ENCODE measurements at places on chromosomes 6 and 20.

GRCh38 chr20:52824494-52825216 lies 147.5 kb upstream of the TSHZ2 start:
- no peak for DNase-seq

GRCh38 chr6:148566664-148567350 lies 180.0 kb upstream of the UST start:
- DNase-seq: no peak

- no peak for DNase-seq
Observed at GRCh38 chr6:168615837-168616236, 174.9 kb downstream of the SMOC2 start.

- DNase-seq: no peak
Observed at GRCh38 chr6:54053881-54054391, 57.3 kb upstream of the MLIP start.

GRCh38 chr20:12687476-12687875 lies 321.3 kb upstream of the SPTLC3 start:
- no peak for DNase-seq

- no peak for DNase-seq
Observed at GRCh38 chr20:20791664-20792568, 79.5 kb upstream of the RALGAPA2 start.

DNA sequence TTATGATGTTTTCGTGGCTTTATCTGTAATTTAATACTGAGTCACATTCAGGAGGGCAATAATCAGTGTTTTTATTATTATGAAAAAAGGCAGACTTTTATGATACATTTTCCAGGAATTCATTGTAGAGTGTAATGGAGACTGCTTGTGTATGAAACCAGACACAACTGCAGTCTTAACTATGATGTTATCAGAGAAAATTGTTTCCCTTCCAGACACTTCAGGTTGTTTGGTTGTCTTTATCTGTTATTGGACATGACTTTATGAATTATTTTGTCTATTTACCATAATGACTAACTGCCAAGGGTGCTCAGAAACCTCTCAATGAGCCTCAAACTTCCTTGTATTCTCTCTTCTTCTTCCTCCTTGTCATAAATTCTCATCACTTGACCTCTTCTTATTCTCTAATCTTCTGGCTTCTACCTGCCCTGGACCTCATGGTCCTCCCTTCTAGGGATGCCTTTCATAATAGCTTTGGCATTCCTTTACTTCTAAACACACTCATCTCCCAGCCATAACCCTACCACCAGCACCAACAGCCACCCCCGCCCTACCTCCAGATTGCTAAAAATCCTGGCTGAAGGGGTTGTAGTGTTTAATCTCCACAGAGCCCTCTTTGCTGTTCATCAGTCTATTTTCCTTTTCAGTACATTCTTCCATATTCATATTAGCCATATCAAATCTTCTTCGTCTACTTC lies 492.5 kb downstream of the CDKAL1 start:
- DNase-seq: no peak

- no peak for DNase-seq
Observed at GRCh38 chr6:41037107-41037900, 1.7 kb downstream of the UNC5CL start.

DNA sequence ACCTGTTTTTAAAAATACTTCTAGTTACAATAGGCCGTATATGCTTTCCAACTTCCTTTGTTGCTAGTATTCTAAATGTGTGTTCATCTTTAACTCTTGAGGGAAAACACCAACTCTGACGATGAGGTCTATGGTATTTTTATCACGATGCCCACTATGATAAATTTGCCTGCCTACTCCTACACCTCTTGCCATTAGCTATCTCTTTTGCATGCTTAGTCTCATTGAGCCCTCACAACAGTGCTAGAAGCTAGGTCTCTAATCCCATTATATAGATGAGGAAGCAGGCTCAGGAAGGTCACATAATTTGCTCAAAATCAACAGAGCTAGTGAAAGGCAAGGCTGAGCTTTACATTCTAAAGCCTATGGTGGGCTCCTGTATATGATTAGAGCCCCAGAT lies 13.2 kb downstream of the AAR2 start:
- no peak for DNase-seq

GRCh38 chr20:59223182-59223601 lies 59.6 kb downstream of the ZNF831 start:
- peak; percentile 26 for DNase-seq

All from hematopoietic multipotent progenitor cell treated with erythropoietin and hydrocortisone succinate and interleukin-3 and kit ligand, for 6 days (in vitro differentiated cells).